ENCODE measurements at places on chromosomes 11 and 22. TPM values are rescaled to one million over a fixed set of nuclear protein-coding genes. Genes with fewer than 3 reads are reported as not detected.

CRYBB2 gene
- total RNA-seq: not detected

AKIP1 gene
- 26.8 TPM for total RNA-seq

SCN2B gene
- not detected for total RNA-seq

PRODH gene
- total RNA-seq: 1.5 TPM

SLC2A11 gene
- total RNA-seq: 32.8 TPM

ISX gene
- not detected for total RNA-seq

DNA sequence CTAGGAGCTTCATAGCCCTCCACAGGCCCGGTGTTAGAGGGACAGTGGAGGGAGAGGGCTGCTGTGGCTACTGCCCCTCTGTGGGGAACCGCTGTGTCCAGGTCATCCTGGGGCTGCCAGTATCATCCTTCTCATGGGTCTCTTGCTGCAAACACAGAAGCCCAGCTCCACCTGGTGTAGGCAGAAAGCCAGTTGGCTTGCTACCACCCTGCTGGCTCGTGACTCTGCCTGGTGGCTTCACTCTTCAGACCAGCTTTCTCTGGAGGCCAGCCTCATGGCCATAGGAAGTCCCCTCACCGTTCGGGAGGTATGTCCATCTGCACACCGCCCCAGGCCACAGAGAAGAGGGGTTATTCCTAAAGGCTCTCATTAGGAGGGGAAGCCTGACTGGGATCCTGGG is 19.4 kb upstream of the SUSD2 start:
- DNase-seq: no peak

DNA sequence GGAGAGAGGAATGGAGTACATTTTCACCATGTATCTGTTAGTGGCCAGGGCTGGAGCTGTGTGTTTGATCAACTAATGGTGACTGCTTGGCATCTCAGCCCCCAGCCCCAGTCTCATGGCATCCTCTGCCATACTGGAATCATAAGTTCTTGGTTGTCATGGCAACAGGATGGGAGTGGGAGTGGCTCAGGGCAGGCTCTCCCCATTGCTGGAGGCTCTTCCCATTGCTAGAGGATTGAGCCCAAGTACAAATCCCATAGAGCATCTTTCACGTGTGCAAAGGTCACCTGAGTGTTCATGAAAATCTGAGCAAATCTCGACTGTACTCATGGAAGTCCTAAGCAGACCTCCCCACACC is 14.9 kb downstream of the DNAJB13 start:
- DNase-seq: no peak

DNA sequence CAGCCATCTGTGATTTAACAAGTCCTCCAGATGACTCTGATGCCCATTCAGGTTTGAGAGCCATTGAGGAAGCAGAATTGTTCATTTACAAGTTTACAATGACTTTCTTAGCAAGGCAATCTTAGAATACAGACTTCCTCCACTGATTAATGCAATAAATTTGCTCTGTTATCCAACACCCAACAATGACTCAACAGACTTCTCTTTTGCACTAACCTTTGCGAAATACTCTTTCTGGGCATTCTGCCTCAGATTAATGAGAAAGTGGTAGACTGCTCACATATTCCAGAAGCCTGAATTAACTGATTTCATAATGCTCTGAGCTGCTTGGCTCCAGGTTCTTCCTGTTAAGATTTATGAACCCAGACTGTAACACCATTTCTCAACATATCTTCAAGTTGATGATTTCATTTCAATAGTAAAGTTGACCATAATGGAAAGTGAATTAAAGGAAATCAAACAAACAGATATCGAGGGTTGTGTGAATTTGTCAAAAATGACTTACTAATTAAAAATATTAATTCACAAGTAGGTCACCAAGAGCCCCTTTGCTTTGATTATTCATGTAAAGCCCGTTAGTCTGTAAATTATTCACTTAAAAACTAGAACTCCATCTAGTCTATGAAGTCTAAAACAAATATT is 70.5 kb upstream of the BLID start:
- DNase-seq: no peak

DNA sequence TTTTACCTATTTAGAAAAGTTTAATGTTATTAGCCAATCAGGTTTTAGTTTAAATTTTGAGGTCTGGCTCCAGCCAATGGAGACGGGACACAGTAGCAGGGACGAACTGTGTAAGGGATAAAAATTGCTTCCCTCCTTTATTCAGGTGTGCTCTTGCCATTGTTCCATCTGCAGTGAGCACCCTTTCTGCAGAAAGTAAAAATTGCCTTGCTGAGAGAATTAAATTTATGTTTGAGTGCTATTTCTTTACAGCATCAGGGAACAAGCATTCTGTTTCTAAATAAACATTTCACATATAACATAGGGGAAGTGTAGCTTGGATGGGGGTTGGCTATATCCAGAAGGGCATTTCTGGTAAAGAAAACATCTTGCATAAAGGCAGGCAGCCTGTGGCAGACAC is 36.4 kb upstream of the ZNRF3 start:
- DNase-seq: no peak

- no peak for DNase-seq
Observed at GRCh38 chr11:12944889-12945288, 64.2 kb upstream of the RASSF10 start.

- no peak for DNase-seq
Observed at GRCh38 chr11:11611381-11611780, 10.4 kb downstream of the GALNT18 start.

GRCh38 chr11:44775985-44776446 is 49.3 kb downstream of the TSPAN18 start:
- no peak for DNase-seq

- DNase-seq: no peak
Observed at GRCh38 chr11:25218036-25218435, 721.2 kb downstream of the LUZP2 start.
